ENCODE measurements at places on chromosomes 2 and 18. TPM values are rescaled to one million over a fixed set of nuclear protein-coding genes. Genes with fewer than 3 reads are reported as not detected.

GRCh38 chr2:31234683-31235503, 941 bp downstream of the EHD3 start:
- peak overlapping the region; percentile 51 for H3K4me3 ChIP-seq
- no peaks in the 10 kb centered on the region for H3K36me3 ChIP-seq
- DNase-seq, result peak; percentile 10
- H3K27me3 ChIP-seq, result no peaks in the 10 kb centered on the region

DNA sequence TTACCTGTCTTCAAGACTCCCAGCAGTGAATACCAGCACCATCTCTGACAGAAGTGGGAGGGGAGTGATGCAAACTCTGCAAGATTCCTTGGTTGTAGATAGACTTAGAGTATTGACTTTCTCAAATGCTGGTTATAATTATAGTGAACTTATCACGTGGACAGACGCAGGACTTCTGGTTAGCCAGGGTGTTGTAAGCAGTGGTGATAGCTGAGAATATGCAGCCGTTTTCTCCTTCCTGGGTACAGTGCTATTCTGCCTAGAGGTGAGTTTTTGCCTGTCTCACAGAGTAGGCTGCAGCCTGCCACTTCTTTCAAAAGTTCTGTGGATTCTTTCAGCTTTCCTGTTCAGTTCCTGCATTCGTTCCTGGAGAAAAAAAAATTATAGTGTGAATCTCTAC, 733 bp upstream of the CXCR2 start:
- H3K36me3 ChIP-seq, result no peaks in the 10 kb centered on the region
- H3K27ac ChIP-seq, result peak overlapping the region; percentile 61
- no peaks in the 10 kb centered on the region for H3K27me3 ChIP-seq
- peaks cover 54% of the 10 kb centered on the region for H3K4me1 ChIP-seq
- no peak for DNase-seq

- H3K4me3 ChIP-seq, result no peak overlapping the region
- DNase-seq, result no peak
- no peaks in the 10 kb centered on the region for H3K36me3 ChIP-seq
- H3K27ac ChIP-seq, result no peak overlapping the region
Measured at GRCh38 chr2:167862782-167863181, 384.6 kb downstream of the STK39 start.

DNA sequence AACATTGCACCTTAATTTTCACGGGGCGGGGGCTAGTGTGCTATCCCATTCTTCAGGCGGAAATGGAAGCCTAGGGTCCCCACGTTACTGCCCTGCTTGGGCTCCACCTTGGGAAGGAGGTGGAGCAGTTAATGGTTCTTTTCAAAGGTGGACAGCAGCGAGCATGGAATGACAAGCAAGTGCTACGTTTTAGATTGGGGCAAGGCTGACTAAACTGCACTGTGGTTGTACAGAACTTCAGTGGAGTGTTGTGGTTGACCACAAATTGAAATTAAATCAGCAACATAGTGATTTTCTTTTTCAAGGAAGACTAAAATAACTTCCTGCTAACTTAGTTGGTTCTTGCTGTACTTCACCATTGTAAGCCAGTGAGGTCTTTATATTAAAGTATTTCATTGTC, 47.0 kb downstream of the CHRNA1 start:
- H3K27ac ChIP-seq, result no peak overlapping the region
- H3K36me3 ChIP-seq, result no peaks in the 10 kb centered on the region
- peaks cover 20% of the 10 kb centered on the region for H3K4me1 ChIP-seq
- H3K27me3 ChIP-seq, result no peaks in the 10 kb centered on the region
- H3K4me3 ChIP-seq, result no peak overlapping the region
- no peak for DNase-seq

DNA sequence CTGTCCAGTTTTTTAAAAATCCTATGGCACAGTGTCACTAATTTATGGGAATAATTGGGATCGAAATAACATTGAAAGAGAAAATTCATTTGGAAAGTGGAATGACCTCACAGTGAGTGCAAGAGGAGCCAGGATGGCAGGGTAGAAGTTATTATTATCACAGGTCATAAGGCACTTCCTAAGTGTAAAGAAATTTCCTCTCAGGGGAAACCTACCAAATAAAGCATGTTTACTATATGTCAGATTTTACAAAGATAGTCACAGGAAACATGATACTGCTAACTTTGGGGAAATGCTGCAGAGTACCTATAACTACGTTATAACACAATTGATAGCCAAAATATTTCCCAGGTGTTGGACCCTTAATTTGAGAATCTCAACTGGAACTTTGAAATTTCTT, 226.3 kb upstream of the SMAD7 start:
- H3K27ac ChIP-seq, result no peak overlapping the region
- H3K27me3 ChIP-seq, result no peaks in the 10 kb centered on the region
- no peak overlapping the region for H3K4me3 ChIP-seq
- no peak for DNase-seq

GRCh38 chr2:163887182-163887581, 151.4 kb upstream of the FIGN start:
- H3K4me1 ChIP-seq, result no peaks in the 10 kb centered on the region
- no peak overlapping the region for H3K27ac ChIP-seq
- H3K4me3 ChIP-seq, result no peak overlapping the region
- H3K27me3 ChIP-seq, result no peaks in the 10 kb centered on the region

- no peak overlapping the region for H3K4me3 ChIP-seq
- no peak for DNase-seq
- peaks cover 4% of the 10 kb centered on the region for H3K4me1 ChIP-seq
- H3K36me3 ChIP-seq, result no peaks in the 10 kb centered on the region
- no peaks in the 10 kb centered on the region for H3K27me3 ChIP-seq
Measured at GRCh38 chr2:203683932-203684556, 22.4 kb upstream of the CD28 start.

DNA sequence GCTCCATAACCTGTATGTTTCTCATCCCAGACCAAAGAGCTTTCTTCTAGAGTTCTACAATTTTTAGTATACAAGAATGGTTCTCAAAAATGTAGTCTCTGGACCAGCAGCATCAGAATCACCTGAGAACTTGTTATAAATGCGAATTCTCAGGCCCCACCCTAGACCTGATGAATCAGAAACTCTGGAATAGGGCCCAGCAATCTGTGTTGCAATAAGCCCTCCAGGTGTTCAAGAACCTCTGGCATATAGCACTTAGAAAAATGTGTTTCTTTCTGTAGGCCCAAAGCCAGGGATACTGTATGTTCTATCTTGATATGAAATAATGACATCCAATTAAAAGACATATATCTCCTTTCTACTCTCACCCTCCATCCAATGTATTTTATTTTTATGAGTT, 10.4 kb downstream of the PAIP2B start:
- H3K27ac ChIP-seq, result no peak overlapping the region
- DNase-seq, result no peak
- no peaks in the 10 kb centered on the region for H3K27me3 ChIP-seq
- H3K4me3 ChIP-seq, result no peak overlapping the region
- no peaks in the 10 kb centered on the region for H3K36me3 ChIP-seq

DNA sequence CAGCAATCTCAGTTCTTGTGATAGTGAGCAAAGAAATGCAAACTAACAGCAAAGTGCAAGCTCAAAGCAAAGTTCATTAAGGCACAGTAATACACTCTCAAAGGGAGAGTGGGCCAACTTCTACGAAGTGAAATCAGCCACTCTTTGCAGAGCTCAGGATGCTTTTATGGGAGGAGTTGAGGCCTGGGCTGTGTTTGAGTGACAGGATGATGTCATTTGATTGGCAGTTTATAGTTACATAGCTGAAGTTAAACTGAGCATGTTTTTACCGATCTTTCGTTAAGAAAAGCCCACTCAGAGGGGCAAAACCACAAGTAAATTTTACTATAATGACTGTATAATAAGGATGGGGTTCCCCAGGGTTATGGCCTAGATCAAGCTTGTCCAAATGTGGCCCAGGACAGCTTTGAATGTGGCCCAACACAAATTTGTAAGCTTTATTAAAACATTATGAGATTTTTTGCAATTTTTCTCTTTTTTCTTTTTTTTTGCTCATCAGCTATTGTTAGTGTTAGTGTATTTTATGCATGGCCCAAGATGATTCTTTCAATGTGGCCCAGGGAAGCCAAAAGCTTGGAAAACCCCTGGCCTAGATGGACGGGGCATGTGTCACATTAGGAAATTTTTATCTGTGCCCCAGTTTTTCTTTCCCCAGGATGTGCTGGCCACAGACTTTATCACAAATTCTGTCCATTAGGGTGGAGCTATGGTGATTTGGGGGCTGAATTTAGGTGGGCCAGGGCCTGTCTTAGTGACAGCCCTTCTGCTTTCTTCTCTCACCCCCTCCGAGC, 8.3 kb upstream of the DNAH7 start:
- no peak overlapping the region for H3K27ac ChIP-seq
- DNase-seq, result no peak
- no peaks in the 10 kb centered on the region for H3K36me3 ChIP-seq
- H3K4me1 ChIP-seq, result no peaks in the 10 kb centered on the region
- no peaks in the 10 kb centered on the region for H3K27me3 ChIP-seq

DNA sequence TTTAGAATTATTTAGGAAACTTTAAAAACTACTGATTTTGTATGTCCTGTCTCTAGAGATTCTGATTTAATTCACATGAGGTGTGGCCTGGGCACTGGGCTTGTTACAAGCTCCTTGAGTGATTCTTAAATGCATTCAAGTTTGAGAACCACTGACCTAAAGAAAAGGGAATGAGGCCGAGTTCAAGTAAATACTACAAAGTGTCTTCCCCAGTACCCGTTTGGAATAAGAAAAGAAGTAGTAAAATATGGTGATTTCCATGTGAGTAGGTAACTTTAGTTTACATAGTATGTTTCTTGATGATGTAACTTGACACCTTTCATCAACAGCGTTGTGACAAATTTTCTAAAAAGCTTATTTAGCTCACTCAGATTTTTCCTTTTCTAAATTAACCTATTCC, 1022.9 kb upstream of the NRXN1 start:
- no peak for DNase-seq
- no peak overlapping the region for H3K27ac ChIP-seq
- H3K27me3 ChIP-seq, result no peaks in the 10 kb centered on the region

GRCh38 chr18:49285627-49286026, 174.8 kb downstream of the DYM start:
- peaks cover 3% of the 10 kb centered on the region for H3K36me3 ChIP-seq
- no peak overlapping the region for H3K27ac ChIP-seq
- DNase-seq, result no peak
- no peaks in the 10 kb centered on the region for H3K27me3 ChIP-seq

GRCh38 chr2:191486584-191487320, 191.2 kb upstream of the NABP1 start:
- H3K4me3 ChIP-seq, result no peak overlapping the region
- no peak overlapping the region for H3K27ac ChIP-seq
- no peaks in the 10 kb centered on the region for H3K27me3 ChIP-seq
- no peak for DNase-seq

- H3K4me3 ChIP-seq, result no peak overlapping the region
- H3K4me1 ChIP-seq, result peaks cover 9% of the 10 kb centered on the region
- H3K27ac ChIP-seq, result no peak overlapping the region
- DNase-seq, result no peak
- no peaks in the 10 kb centered on the region for H3K27me3 ChIP-seq
- no peaks in the 10 kb centered on the region for H3K36me3 ChIP-seq
Measured at GRCh38 chr18:9329471-9329870, 5.1 kb upstream of the TWSG1 start.

GRCh38 chr2:213224366-213224765, 59.9 kb upstream of the SPAG16 start:
- H3K4me3 ChIP-seq, result no peak overlapping the region
- H3K36me3 ChIP-seq, result no peaks in the 10 kb centered on the region
- no peak for DNase-seq

GRCh38 chr2:85257970-85258605, 69.7 kb downstream of the TGOLN2 start:
- H3K36me3 ChIP-seq, result no peaks in the 10 kb centered on the region
- DNase-seq, result no peak
- no peak overlapping the region for H3K27ac ChIP-seq
- no peaks in the 10 kb centered on the region for H3K27me3 ChIP-seq

DNA sequence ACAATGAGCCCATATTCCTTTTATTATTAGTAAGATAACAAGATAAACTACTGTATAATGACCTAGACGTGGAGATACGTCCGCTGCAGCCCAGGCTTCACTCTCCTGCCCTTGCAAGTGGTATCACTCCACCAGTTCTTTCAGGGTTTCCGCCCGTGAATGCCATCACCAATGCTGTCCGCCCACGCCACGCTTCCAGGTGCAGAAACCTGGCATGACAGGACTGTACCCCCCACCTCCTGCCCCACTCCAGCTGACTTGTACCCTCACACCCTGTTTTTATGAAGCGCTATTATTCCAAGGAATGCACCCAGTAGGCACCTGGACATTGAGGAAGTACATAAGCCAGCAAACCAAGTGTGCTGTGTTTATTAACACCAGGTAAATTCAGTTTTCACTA, 79.8 kb downstream of the MYT1L start:
- DNase-seq, result no peak
- no peak overlapping the region for H3K4me3 ChIP-seq
- H3K4me1 ChIP-seq, result no peaks in the 10 kb centered on the region
- H3K27me3 ChIP-seq, result no peaks in the 10 kb centered on the region

GRCh38 chr2:28352610-28353195, 40.0 kb upstream of the FOSL2 start:
- H3K4me1 ChIP-seq, result peaks cover 58% of the 10 kb centered on the region
- H3K4me3 ChIP-seq, result no peak overlapping the region
- H3K36me3 ChIP-seq, result no peaks in the 10 kb centered on the region
- no peak for DNase-seq

DNA sequence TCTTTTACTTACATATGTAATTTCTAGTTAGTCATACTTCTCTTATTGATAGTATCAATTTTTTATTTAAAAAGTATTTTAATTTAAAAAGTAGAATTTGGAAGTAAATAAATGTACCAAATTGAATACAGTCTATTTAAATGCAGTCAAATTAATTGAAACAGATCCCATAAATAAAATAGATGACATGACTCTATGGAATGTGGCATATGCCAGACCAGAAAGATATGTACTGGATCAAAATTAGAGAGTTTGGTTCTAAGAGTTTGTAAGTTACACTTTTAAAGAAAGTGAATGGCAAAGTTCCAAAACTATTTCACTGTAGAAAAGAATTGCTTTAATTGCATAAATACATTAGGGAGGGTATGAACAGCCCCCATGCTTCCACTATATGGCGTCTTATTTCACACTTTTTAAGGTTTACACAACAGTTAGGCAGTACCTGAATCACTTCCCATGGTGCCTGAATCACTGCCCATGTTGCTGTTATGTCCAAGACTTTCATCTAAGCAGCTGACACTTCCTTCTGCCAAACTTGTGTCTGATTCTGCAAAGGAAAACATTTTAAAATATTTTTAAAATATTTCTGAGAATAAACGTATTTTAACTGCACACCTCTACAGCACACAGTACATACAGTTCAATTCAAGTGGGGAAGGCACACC, 25.2 kb downstream of the IFIH1 start:
- H3K4me3 ChIP-seq, result no peak overlapping the region
- peaks cover 18% of the 10 kb centered on the region for H3K36me3 ChIP-seq
- H3K4me1 ChIP-seq, result no peaks in the 10 kb centered on the region
- no peak overlapping the region for H3K27ac ChIP-seq
- no peaks in the 10 kb centered on the region for H3K27me3 ChIP-seq
- no peak for DNase-seq

Gene VIT
- 1.7 TPM for total RNA-seq

Gene IL1RN
- 36.6 TPM for total RNA-seq

Gene GCG
- not detected for total RNA-seq

Gene RIT2
- not detected for total RNA-seq

Gene PJVK
- total RNA-seq, result 2.5 TPM

Measured in natural killer cell (primary cell).